Hematopoietic multipotent progenitor cell (in vitro differentiated cells): ENCODE measurements at places on chromosomes 2 and 18.

DNA sequence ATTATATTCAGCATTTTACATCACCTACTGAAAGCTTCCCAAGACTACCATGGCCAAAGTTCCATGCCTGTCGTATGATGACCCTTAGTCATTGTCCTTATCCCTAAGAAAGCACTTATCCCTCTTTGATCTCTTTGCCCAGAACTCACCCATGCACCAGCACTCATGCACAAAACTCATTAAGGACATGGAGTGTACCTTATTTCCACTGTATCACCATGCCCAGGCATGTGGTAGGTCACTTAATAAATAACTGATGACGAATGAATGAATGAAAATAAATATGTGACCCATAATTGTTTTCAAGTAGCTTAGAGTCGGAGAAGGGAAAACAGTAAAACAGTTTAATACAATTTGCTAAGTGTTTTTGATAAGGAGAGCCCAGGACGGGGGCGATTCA, 220.1 kb downstream of the IKZF2 start:
- DNase-seq, result no peak

DNA sequence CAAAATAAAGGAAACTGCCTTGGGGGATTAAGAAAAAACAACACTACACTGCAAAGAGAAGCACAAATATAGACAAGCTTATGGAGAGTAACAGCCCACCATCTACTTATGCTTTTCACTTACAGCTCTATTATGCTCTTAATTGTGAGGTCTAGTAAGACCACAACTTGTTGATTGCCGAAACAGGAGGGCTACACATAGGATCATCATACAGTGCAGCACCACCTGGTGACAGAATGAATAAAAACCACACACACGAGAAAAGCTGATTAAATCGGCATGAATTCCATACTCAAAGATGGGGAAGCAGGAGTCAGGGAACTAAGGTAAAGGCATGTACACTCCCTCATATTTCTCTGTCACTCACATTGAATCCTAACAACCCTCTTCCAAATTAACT, 259.2 kb downstream of the IKZF2 start:
- DNase-seq, result no peak

- no peak for DNase-seq
Observed at GRCh38 chr2:36421379-36421778, 65.8 kb downstream of the CRIM1 start.

DNA sequence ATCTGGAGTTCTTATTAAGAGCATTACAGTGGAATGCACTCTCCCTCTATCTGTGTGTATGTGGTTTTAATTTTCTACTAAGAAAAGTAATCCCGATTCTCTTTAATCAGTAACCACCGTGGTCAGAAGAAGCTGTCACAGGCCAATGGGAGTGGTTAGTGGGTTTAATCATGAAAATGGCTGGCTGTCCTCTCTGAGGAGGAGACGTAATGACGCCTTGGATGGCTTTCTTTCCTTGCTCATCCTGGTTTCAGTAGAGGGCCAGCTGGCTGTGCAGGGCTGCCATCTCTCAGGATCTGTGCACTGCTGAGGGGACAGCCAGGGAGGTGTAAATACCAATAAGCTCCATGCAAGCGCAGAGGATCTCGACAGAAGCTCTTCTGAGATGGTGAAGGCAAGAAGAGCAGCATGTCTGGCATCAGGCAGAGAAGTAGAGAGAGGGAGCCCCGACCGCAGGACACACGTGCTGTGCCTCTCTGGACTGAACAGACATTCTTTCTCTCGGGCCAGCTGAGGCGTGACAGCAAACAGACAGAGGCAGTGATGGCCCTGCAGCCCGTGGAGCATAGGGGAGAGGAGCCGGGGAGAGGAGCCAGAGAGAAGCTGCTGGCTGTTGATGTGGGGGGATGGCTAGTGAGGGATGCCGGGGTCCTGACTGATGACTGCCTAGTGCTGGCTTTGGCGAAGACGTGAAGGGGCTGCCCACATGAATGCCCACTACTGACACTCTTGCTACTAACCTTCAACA, 65.1 kb upstream of the DAPL1 start:
- DNase-seq, result no peak

GRCh38 chr2:239294571-239295054, 106.2 kb downstream of the HDAC4 start:
- no peak for DNase-seq

- DNase-seq, result no peak
Observed at GRCh38 chr2:149871091-149871885, 283.7 kb upstream of the MMADHC start.

DNA sequence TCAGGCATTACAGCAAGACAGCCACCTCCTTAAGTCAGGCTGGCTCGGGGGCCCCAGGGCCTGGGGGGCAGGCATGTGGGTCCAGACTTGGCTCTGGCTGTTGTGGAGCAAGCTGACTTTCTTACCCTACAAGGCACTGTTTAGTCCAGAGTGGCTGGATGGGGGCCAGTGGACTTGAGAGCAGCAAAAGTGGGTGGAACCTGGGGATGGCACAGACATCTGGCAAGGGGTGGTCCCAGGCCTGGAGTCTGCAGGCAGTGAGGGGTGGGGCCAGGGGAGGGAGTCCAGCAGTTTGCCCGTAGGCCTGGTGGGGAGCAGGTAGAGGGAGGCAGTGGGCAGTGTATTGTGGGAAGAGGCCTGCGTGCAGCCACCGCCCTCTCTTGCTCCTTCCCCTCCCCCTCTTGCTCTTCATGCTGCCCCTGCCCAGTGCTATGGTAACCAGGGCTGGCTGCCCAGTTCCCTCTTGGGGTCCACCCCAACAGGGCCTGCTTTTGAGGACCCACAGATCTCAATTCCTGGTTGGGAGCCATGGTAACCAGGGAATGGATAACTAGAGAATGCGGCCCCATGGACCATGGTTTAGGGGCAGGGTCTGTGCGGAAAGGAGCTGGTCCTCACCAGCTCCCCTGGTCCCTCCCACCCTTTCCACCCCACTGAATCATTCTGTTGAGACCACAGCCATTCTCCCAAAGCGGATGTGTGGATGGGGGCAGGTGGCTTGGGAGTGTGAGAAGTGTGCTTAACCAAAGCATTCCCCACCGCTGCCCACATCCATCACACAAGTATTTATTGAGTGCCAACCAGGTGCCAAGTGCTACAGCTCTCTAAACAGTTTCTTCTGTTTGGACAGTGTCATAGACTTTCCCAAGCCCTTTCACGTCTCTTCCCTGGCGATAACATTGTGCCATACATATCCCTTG, 19.3 kb downstream of the SPEG start:
- no peak for DNase-seq

- peak; percentile 40 for DNase-seq
Observed at GRCh38 chr2:156589381-156590079, 153.4 kb downstream of the GPD2 start.

- DNase-seq, result no peak
Observed at GRCh38 chr18:73739098-73739497, 408.5 kb downstream of the FBXO15 start.

- no peak for DNase-seq
Observed at GRCh38 chr18:60775978-60776377, 403.4 kb upstream of the MC4R start.

DNA sequence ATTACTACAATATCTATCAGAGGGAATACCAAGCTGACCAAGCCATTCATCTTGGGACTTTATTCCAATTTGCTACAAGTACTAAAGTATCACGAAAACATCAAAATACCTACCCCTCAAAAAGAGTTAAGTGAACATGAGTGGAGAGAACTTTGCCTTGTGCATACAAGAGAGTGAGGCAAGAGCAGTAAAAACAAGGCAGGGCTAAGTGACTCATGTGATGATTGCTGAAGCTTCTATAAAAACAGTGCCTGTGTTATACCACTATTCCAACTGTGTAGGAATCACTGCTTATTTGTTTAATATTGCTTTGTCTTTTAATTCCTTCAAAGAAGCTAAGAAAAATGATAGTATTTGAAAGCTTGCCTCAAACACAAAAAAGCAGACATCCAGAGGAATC, 61.2 kb downstream of the FARSB start:
- no peak for DNase-seq
